LNCaP clone FGC (cell line): ENCODE measurements at places on chromosomes 1 and 21.

GRCh38 chr1:205075642-205076155 is 8.6 kb downstream of the TMEM81 start:
- DNase-seq, result no peak

- no peak for DNase-seq
These were observed 16.0 kb downstream of the IBA57 start for GRCh38 chr1:228181645-228182034.

GRCh38 chr21:43924421-43925095 is 59.5 kb downstream of the AGPAT3 start:
- DNase-seq, result no peak

GRCh38 chr1:226215239-226215638 is 8.2 kb upstream of the MIXL1 start:
- DNase-seq, result no peak

DNA sequence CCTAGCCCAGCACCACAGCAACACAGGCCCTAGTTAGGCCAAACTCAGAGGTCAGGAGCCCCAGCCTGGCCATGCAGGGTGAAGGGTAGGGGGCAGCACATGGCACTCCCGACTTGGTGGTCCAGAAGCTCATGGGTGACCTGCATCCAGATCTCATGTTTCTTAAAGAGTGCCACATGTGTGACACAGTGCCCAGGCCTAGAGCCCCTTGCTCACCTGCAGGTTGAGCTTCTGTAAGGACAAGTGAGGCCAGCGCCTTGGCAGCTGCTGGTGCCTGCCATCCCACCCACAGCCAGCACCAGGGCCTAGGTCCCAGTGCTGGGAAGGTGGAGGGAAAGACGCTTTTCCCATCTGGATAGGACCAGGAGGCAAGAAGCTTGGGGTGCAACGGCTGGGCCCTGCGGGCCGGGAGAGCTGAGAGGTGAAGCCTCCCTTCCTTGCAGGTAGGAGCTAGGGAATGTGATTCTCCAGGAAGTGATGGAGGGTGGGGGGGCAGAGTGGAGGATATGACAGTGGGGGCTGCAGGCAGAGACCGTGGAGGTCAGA is 6.5 kb downstream of the SHISA4 start:
- DNase-seq, result no peak

- DNase-seq, result no peak
These were observed 17.0 kb downstream of the MARK1 start for GRCh38 chr1:220544901-220545303.

DNA sequence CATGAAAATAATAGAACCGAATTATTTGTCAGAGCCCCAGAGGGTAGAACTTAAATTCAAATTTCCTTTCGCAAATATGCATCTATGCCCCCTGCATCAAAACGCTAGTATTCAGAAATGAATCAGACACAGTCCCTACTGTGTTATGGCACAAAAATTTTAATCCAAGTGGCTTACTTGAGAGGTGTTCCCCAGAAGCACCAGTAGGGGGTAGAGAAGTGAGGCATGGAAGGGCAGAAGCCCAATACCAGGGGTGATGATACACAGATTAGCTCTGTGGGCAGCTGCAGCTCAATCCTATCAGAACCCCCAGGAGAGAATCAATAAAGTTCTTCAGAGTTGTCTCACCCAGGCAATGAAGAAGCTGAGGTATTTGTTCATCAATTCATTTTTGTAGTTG is 342.2 kb downstream of the OMA1 start:
- no peak for DNase-seq

- no peak for DNase-seq
These were observed 736 bp downstream of the KCNC4 start for GRCh38 chr1:110210604-110211495.

DNA sequence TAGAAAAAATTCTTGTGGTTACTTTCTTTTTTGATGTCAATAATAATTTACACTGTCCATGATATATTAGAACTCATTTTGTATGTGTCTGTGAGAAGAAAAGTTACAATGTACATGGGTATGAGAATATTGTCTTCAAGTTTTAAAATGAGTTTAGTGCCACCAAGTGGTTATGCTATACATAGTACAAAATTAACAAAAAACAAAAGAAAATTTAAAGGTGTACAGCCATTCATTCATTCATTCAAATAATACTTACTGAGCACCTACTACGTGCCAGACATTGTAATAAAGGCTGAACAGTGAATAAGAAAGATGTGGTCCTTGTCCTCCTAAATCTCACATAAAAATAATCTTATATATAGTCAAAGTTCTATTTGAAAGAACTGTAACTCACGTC is 27.7 kb downstream of the UCHL5 start:
- no peak for DNase-seq
